ENCODE measurements at places on chromosomes 12 and 14.
A peak's percentile ranks its signal among the peaks of the same experiment; 100 is the strongest.

DNA sequence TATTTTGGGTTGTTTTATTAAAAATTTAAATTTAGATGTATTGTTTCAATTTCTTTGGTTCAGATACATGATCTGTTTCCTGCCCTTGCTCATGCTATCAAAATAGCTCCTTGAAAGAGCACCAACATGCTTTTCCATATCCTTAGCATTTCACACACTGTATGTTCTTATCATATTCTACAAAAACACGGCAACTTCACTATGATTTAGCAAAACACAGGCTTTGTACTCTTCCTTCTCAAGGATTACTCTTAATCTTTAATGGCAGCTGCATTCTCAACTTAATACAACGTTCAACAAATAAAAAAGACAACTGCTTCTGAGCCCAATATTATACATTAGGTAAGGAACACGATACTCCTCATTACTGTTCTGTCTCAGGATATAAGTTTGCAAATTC lies 2.9 kb upstream of the GLRX5 start:
- DNase-seq: peak; percentile 34

DNA sequence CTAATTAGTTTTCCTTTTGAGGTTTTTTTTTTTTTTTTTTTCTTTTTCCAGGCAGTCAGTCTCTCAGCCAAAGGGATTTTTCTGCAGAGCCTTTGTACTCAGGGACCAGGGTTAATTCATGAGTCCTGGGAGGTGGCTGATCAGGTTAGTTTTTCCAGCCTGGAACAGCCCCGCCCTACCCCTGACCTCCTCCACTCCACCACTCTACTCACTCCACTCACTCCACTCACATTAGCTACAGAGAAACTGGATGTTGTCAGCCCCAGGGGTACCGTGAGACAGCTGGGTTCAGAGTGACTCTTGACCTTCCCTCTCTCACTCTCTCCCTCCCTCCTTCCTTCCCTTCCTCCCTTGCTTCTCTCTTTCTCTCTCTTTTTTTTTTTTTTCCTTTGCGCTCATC lies 161.0 kb downstream of the CRADD start:
- no peak for DNase-seq

DNA sequence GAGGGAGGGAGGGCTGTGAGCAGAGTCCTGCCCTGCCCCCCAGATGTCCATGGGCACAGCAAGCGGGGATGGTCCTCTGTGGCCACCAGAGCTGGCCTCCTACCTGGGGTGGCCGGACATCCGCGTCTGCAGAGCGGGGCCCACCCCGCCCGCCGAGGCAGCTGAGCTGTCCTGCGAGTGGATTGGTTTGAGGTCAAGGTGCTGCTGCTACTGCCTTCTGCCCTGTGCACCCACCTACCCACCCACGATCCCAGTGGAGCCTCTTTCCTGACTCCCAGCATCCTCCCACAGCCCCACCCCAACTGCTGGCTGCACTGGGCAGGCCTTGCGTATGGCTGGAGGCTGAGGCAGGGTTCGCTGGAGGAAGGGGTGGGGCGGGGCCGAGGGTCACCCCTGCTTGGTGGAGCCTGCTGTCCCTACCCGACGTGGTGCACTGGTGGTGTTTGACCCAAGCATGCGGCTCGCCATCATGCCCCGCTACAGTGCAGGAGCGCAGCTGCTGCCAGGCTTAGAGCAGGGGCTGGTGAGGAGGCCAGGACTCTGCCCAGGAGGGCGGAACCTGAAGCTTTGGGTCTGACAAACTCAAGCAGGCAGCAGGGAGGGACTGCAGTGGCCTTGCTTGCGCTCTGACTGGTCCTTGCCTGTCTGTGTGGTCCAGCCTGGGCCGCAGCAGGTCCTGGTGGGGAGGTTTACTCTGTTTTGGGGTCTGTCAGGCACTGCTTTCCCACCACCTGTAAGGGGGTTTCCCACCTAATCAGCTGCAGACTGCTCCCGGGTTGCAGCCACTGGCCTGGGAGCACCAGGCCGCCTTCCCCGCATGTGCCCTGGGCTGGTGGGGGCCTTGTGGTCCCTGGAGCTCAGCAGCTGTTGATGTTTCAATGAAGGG lies 23.7 kb downstream of the CEP170B start:
- no peak for DNase-seq

DNA sequence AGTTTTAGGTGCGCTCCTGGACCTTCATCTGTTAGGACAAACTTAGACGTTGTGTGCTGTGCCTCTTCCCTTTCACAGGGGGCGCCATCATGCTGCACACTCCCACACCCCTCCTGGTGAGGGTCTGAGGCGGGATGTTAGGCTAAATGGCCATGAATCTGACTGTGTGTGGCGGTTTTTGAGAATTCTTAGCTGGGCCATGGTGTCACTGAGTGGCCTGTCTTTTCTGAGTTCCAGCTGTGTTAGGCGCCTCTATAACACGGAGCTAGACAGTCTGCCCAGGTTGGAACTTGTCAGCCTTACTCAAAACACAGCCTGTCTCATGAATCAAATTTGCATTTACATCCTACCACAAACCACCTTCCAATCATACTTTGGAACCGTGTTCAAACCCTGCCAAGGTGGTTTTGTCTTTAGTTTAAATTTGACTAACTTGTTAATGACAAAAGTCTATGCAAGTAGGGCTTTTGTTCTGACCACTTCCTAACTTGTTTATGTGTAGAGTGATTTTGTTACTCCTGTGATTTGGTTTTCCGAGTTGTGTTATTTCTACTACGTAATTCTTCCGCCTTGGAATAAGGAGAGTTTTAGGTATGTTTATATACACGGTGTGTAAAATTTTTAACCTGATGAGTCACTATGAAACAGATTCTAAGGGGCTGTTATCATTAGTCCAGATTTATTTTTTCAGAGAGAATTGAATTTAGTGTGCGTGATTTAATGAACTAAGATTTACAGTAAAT lies 19.6 kb downstream of the ACVR1B start:
- peak; percentile 28 for DNase-seq

GRCh38 chr14:106694638-106695393 lies 1168.4 kb downstream of the TMEM121 start:
- DNase-seq: peak; percentile 4

Data from OCI-M1 (cell line).